ENCODE measurements at places on chromosomes 1 and 21.

GRCh38 chr1:211526101-211526500 is 34.1 kb upstream of the RD3 start:
- no peak for DNase-seq

DNA sequence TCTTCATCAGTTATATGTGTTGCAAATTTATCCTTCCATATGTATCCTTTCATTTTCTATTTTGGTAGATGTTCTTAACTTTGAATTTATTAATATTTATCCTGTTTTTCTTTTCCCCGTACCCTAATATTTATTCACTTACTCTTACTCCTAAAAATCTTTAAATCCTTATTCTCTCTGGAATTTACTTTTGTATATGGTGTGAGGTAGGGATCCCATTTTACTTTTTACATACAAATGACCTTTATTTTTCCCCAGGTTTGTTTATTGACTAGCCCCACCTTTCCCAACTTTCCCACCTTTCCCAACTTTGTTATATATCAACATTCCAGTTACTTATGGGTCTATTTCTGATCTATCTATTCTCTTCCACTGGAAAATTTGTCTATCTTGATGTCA is 21.7 kb upstream of the ADAR start:
- DNase-seq = no peak

- no peak for DNase-seq
These were observed 911 bp downstream of the GNB1 start for GRCh38 chr1:1889847-1890505.

DNA sequence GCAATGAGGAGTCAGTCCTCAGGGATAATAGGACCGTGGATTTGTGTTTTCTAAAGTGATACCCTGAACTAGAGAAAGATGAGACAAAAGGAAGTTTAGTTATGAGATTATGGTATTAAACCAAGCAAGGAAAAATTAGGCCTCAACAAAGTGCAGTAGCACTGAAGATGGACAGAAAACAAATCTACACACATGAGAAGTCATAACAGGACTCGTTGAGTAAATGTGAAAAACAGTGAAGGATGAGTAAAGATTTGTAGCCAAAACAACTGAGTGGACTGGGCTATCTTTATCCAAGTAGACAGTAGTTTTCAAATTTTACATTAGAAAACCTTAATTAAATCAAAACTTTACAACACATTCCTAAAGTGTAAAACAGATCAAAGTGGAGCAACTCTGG is 15.0 kb downstream of the EPRS1 start:
- no peak for DNase-seq

- no peak for DNase-seq
These were observed 52.8 kb downstream of the FMO4 start for GRCh38 chr1:171366816-171367215.

GRCh38 chr1:210301615-210302000 is 27.1 kb upstream of the HHAT start:
- DNase-seq = no peak

DNA sequence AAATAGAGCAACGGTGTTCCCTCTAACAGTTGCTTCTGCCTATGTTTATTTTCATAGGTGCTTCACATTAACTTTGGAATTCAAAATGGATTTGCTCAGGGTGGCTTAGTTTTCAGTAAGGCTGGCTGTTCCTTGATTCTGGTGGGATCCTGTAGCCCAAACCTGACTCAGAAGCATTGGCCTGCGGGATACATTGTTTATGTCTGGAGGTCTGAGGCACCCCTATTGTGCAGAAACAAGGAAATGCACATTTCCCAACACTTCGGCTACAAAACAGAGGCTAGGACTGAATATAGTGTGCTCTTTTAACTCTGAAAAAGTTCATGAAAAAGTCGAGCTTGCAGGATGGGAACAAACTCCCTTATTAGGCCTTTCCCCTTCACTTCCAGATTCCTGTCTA is 133.8 kb upstream of the F3 start:
- DNase-seq = no peak

DNA sequence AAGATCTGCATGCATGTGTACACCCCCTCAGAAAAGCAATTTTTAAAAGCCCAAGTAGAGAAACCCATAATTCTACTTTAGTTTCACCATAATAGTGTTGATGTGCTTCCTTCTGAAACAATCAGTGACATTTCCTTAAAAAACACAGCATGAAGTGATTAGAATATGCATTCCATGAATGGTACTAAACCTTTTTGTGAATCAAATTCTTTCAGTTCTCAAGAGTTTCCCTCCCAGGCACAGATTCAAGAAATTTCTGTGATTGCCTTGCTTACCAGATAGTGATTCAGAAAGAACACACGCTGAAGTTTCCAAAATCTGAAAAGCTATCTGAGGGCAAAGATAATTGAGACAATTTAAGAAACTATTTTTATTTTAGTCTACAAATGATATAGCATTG is 136.4 kb upstream of the ADGRL2 start:
- DNase-seq = no peak

DNA sequence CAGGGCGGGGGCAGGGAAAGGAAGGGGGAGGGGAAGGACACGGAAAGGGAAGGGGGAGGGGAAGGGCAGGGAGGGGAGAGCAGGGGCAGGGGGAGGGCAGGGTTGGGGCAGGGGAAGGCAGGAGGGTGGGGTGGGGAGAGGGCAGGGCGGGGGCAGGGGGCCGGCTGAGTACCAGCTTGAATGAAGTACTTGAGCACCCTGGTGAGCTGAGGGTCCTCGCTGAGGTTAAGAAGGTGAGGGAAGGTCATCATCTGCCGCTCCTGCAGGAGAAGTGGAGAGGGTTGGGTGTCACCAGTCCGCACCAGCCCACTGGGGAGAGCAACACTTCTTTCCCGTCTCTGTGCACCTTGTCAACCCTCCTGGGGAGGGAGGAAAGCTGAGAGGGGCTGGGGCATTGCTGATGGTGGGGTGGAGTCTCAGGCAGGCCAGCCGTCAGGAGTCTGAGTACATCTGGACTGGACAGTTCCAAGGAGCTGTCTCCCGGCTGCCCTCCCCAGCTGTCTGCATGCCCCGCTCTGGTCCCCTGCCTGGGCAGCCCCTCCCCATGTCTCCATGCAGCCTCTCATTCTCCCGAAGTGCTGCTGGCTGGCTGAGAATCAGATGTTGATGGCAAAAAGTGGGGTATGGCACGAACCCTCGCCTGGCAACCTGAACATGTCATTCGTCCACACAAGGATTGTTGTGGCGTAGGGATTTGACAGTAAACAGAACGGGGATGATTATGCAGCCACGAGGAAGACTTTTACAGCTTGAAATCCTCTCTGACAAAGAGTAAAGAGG is 70.0 kb downstream of the SCCPDH start:
- no peak for DNase-seq

- no peak for DNase-seq
These were observed 657.1 kb upstream of the BRINP3 start for GRCh38 chr1:191134796-191135195.

DNA sequence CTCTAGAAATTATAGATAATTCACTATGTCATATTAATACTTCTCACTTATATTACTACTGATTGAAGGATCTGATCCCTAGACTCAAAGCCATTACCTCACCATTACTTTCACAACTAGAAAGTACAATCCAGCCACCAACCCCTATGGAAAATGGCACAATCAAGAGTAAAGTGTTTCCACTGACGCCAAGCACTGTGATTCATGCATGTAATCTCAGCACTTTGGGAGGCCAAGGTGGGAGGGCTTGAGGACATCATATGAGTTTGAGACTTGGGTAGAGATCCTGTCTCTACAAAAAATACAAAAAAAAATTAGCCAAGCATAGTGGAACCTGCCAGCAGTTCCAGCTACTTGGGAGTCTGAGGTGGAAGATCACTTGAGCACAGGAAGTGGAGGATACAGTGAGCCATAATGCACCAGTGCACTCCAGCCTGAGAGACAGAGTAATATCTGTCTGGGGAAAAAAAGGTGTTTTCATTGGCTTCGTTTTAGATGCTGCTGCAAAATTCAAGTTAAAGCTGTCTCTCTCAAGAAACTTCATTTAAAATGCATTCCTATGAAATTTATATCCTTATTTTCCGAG is 126.5 kb downstream of the AKT3 start:
- no peak for DNase-seq

- DNase-seq = no peak
These were observed 9.6 kb upstream of the DUSP12 start for GRCh38 chr1:161739865-161740566.

DNA sequence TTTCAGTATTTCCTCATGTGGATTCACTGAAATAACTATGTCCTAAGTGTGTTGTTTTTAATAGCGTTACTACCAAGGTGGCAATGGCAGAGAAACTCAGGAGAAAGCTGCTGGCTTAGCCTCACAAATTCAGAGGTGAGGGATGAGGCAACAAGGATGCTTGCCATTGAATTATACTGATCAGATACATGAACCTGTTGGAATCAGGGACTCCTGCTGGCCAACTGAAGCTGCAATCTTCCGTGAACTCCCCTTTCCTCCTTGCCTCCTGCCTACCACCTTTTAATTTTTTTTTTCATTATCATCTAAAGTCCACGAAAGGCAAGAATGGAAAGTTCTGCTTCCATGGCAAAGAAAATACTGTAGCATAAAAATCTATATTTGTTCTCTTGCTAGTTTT is 254.7 kb downstream of the NFIA start:
- no peak for DNase-seq

- no peak for DNase-seq
These were observed 3.7 kb upstream of the ACADM start for GRCh38 chr1:75720820-75721219.

DNA sequence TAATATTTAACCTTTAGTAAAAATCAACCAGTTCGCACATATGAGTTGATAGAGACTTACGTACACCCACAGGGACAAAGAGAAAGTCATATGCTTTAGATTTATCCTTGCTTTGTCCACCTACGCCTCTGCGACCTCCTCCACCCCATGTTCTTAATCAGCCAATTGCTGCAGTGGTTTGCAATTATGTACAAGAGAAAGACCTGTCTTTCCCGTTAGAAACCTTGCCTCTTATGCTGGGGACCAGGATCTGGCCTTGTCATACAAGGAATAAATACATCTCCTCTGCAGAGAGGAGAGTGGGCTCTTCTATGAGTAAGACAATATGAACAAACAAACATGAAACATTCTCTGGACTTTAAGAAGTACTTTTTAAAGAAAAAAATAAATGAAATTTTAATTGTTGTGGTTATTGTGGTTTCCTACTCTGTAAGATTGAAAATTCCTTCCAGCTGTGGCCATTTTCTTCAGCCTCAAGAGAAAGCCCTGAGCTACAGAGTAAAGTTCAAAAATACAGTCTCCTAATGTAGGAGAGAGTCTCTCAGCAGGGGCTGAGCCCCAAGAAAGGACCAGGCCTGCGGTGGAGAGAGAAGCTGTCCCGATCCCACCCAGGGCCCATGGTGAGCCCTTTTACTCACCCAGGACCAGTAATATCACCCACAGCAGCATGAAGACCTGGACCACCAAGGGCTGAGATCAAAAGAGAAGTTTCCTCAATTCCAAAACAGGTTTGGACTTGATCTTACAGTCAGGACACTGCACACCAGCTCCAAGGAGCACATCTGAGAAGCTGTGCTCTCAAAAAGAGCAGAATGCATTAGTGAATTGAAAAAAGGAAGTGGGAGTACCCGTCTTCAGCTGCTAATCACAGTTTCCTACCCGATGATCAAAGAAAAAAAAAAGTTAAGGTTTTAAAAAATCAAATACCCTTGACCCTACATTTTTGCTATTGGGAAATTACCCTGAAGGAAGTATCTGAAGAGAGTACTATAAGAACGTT is at the start of gene FCRL5:
Gene FCRL5 (minus strand): TSS at position 822 of the 1,000 bp plus-strand sequence. CDS start 153 bp downstream, at position 669.
- DNase-seq = no peak

DNA sequence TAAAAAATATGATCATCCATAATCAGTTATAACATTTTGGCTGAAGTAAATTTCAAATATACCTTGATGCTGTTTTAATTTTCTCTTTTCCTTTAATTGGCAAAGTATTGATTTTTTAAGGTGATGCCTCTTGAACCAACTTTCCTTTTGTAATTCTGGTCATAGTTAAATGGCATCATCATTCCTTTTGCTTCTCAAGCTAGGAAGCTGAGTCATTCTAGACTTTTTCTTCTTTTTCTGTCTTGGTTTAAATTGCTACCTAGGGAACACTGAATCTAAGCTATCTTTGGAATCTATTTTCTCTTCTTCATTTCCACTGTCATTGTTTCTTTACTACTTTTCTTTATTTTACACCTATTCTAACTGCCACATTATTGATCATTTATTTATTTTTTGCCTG is 162.7 kb downstream of the HMCN1 start:
- no peak for DNase-seq

DNA sequence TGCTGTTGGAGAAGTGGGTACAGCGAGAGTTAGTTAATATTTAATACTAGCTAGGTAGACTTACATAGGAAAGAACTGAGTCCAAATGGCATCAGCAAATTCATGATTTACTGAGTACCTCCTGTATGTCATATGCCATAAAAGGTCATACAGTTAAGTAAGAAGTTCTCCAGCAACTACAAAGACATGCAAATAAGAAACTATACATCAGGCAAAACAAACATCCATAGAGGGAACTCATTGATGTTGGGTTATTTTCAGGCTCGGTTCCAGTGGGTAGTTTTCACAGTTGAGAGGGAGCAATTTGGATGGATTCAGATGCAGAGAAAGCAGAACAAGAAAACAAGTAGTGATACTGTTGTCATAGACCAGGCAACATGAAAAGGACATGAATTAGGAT is 164.9 kb upstream of the L1TD1 start:
- DNase-seq = no peak

- DNase-seq = no peak
These were observed 13.2 kb downstream of the NAV1 start for GRCh38 chr1:201551877-201552731.

DNA sequence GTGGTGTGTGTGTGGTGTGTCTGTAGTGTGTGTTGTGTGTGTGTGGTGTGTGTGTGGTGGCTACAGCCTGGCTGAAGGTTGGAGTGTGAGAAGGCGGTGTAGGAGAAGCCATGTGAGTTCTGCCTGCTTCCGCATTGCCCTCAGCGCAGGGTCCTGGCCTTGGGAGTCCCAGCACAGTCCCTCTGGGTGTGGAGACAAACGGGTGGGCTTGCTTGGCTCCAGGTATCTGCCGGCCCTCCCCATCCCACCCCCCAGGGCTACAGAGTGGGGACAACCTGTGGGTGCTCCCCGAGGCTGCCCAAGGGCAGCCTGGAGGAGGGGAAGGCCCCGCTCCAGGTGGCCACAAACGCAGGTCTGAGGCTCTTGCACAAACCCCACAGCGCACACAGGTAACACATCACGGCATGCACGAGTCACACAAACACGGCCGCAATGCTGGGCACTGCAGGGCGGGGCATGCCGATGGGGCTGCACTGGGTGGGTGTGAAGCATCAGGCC is 31.7 kb upstream of the ADARB1 start:
- no peak for DNase-seq

DNA sequence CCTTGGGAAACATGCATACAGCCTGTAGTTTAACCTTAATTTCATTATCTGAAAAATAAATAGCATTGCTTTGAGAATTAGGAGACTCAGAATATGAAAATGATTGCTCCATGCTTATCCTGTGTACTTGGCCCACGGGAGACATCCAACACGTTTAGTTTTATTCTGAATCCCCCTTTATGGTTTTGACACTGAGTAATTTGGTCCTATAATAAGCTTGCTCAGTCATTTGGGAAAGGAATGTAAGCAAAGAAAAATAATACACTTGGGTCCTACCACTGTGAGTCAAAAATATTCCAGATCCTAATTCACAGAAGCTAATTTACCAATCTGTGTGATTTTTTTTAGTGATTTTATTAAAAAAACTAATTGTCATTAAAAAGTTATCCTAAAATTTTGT is 557.3 kb downstream of the USP25 start:
- DNase-seq = no peak

- no peak for DNase-seq
These were observed 65.4 kb upstream of the IPO9 start for GRCh38 chr1:201763455-201764140.
